ENCODE measurements at places on chromosomes 16 and 17. TPM values are rescaled to one million over a fixed set of nuclear protein-coding genes. Genes with fewer than 3 reads are reported as not detected.

GRCh38 chr17:34720760-34721159, 141.4 kb downstream of the TMEM132E start:
- H3K36me3 ChIP-seq: no peaks in the 10 kb centered on the region
- peak; percentile 57 for DNase-seq
- H3K4me3 ChIP-seq: no peak overlapping the region
- no peak overlapping the region for H3K27ac ChIP-seq
- H3K27me3 ChIP-seq: no peaks in the 10 kb centered on the region

DNA sequence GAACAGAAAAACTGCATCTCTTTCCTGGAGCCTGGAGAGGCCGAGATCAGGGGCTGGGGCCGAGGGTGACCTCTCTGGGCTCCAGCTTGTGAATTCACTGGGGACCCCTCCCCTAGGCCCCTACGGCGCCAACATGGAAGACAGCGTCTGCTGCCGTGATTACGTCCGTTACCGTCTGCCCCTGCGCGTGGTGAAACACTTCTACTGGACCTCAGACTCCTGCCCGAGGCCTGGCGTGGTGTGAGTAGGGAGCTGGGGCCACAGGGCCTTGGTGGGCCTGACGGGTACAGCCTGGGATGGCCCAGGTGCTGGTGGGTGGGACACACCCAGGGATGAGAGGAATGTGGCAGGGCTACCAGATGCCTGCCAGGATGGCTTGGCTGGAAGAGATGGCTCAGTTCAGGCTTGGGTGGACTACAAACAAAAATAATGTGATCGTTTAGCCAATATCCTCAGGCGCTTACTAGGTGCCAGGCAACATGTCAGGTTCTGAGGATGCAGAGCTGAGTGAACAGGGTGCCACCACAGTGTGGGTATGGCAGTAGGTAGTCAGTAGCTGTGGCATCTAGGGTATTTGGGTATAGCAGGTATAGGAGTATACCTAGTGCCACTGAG, 1.8 kb downstream of the CCL22 start:
- DNase-seq: no peak
- H3K4me3 ChIP-seq: no peak overlapping the region
- H3K27me3 ChIP-seq: no peaks in the 10 kb centered on the region
- H3K36me3 ChIP-seq: no peaks in the 10 kb centered on the region
- H3K4me1 ChIP-seq: no peaks in the 10 kb centered on the region

GRCh38 chr16:87471278-87472141, 21.3 kb downstream of the ZCCHC14 start:
- DNase-seq: no peak
- peaks cover 7% of the 10 kb centered on the region for H3K36me3 ChIP-seq
- no peak overlapping the region for H3K4me3 ChIP-seq

DNA sequence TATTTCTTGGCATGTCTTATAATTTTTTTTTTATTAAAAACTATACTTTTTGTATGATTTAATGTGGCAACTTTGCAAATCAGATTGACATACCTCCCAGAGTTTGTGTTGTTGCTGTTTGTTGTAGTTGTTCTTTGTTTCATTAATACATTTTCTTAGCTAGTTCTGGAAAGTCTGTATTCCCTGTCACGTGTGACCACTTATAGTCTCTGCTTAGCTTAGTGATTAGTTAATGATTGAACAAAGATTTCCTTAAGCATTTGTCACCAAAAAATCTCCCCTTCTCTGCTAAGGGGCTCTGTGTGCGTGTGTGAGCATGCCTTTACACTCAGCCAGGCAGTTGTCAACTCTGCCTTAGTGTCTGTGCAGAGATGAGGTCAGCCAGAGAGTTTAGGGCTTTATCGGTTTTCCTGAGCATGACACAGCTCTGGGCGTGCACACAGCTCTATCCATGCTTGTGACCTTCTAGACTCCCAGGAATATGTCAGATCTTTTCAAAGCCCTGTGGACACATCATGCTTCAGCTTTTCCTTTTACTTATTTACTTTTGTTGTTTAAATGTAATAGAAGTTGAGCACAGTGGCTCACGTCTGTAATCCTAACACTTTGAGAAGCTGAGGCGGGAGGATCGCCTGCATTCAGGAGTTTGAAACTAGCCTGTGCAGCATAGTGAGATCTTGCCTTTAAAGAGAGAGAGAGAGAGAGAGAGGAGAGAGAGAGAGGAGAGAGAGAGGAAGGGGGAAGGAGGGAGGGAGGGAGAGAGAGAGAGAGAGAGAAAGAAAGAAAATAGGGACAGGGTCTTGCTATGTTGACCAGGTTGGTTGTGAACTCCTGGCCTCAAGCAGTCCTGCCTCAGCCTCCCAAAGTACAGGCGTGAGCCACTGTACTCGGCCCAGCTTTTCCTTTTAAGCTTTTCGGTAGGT, 21.9 kb downstream of the DNAI2 start:
- H3K27ac ChIP-seq: no peak overlapping the region
- H3K4me1 ChIP-seq: peaks cover 6% of the 10 kb centered on the region

- peak; percentile 55 for DNase-seq
- peak overlapping the region; percentile 69 for H3K4me3 ChIP-seq
- H3K36me3 ChIP-seq: peaks cover 10% of the 10 kb centered on the region
- H3K4me1 ChIP-seq: peaks cover 20% of the 10 kb centered on the region
- no peaks in the 10 kb centered on the region for H3K27me3 ChIP-seq
- H3K27ac ChIP-seq: peak overlapping the region; percentile 83
These were observed 12.1 kb downstream of the CFDP1 start for GRCh38 chr16:75420987-75421819.

GRCh38 chr17:77393274-77393600, 252.5 kb downstream of the SEC14L1 start:
- no peak for DNase-seq
- H3K27ac ChIP-seq: no peak overlapping the region

- no peaks in the 10 kb centered on the region for H3K27me3 ChIP-seq
- peaks cover 6% of the 10 kb centered on the region for H3K36me3 ChIP-seq
- no peak overlapping the region for H3K27ac ChIP-seq
- peaks cover 17% of the 10 kb centered on the region for H3K4me1 ChIP-seq
These were observed 32.4 kb downstream of the SCNN1B start for GRCh38 chr16:23334457-23334853.

DNA sequence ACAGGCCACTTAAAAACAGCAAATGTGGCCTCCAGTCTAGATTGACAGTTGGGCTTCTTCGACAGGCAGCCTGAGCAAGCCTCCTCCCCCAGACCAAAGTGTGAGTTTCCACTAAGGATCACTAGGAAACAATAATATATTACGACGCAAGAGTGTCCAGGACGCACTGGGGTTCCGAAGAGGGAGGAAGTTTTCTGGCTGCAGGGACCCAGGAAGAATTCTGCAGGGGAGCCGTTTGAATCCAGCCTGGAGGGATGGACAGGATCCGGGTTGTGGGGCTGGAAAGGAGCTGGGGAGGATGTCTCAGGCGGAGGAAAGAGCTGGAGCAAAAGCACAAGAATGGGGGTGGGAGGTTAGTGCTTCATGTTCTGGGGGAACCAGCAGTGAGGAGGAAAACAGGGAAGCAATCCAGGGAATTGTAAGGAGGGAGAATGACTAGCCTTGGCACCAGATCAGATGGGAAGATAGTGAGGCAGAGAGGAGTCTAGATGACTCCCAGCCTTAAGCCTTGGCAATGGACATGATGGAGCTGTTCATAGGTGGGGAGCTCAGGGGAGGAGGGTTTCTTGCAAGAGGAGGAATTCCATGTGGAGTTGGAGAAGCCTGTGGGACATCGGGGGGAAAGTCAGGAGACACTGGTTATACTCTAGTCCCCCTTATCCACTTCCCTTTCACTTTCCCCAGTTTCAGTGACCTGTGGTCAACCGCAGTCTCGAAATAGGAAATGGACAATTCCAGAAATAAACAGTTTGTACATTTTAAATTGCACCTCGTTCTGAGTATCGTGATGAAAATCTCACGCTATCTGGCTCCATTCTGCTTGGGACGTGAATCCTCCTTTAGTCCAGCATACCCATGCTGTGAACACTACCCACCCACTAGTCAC, 26.6 kb downstream of the NGFR start:
- peaks cover 6% of the 10 kb centered on the region for H3K4me1 ChIP-seq
- no peaks in the 10 kb centered on the region for H3K27me3 ChIP-seq
- H3K27ac ChIP-seq: no peak overlapping the region
- no peak for DNase-seq

DNA sequence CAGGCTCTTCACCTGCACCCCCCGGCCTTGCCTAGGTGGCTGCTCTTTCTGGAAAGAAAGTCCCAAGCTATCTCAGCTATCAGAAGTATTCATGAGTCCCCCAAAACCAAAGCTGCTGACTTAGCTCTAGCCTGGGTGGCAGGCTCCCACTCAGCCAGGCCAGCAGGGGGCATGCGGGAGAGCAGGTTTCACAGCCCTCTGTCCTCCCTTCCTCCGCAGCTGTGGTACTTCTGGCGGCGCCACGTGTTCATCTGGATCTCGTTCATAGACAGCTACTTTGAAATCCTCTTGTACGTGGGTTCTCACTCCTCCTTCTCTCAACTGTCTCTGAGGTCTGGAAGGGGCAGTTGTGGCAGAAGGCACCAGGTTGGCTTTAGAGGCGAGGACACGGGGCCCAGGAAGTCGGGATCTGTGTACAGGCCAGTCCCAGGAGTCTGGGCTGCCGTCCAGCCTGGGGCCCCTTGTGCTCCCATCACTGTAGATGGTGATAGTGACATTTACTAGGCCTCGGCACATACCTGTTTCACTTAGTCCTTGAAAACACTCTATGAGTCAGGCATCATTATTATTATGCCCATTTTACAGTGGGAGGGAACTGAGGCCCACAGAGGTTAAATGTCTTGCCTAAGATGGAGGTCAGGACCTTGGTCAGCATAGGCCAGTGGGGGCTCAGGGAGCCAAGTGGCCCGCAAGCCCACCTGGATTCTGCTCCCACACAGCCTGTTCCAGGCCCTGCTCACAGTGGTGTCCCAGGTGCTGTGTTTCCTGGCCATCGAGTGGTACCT, 12.9 kb downstream of the TRPV2 start:
- DNase-seq: peak; percentile 56
- H3K4me1 ChIP-seq: no peaks in the 10 kb centered on the region
- H3K36me3 ChIP-seq: no peaks in the 10 kb centered on the region

CHST5 gene
- not detected for total RNA-seq

DNA sequence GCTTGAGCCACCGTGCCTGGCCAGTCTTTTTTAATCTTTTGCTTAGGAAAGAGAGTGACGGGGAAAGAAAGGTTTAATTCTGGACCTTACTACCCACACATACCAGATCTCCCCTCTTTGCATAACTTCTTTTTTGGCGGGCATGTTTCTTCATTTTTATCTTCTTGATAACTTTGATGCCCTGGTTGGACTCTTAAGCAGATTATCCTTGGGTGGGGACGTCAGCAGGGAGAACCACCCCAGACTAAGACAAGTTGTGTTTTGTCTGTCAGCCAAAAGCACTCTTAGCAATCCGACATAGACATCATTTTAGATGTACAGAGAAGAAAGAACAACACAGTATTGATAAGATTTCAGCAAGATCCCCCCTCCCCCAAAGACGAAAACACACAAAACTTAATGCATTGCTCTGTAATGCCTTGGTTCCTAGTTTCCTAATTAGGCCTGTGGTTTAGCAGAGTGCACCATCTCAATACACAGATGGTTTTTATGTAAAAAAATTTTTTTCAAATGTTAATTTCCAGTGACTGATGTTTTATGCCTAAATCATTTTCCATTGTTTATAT, 99.9 kb downstream of the MSI2 start:
- H3K27me3 ChIP-seq: no peaks in the 10 kb centered on the region
- H3K27ac ChIP-seq: no peak overlapping the region
- peaks cover 24% of the 10 kb centered on the region for H3K36me3 ChIP-seq
- peaks cover 5% of the 10 kb centered on the region for H3K4me1 ChIP-seq
- no peak overlapping the region for H3K4me3 ChIP-seq

All from MCF 10A (cell line).